ENCODE measurements at places on chromosomes 4 and X. TPM values are rescaled to one million over a fixed set of nuclear protein-coding genes. Genes with fewer than 3 reads are reported as not detected.

The TASL gene
- total RNA-seq: not detected

The PAGE1 gene
- 2.7 TPM for total RNA-seq

DNA sequence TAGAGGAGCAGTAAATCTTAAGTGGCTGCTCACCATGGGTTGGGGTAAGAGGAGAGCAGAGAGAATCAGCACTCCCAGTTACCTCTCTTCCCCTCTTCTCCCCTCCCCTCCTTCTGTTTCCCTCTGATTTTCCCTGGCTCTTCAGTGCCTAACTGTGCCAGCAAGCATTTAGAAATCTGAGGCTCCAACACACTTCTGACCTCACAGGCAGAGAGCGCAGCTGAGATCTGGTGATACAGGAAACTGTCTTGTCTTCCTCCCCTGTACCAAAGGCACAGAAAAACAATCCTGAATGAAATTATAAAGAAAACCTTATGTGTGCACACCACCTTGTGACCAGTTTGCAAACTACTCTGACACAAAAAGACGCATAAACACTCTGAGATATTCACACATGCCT, 82.4 kb upstream of the SMIM10 start:
- no peak for DNase-seq

DNA sequence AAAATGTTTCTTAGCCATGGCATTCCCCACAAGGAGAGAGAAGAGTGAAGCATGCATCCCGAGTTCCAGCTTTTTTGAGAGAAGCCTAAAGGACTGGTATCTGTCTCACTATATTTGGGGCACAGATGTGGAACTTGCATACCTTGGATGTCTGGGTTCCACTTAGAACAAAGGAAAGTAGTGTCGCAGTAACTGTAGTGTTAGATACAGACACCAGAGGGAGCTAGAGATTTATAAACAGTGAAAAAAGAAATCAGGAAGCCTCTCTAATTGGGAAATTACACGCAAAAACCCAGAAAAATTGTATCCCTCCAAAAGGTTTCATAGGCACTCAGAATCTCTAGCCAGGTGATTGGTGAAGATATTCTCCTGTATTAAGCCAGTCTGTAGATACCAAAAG, 34.4 kb downstream of the AGTR2 start:
- DNase-seq: peak; percentile 13

- DNase-seq: no peak
Measured at GRCh38 chr4:73945674-73946449, 36.0 kb downstream of the PF4 start.

DNA sequence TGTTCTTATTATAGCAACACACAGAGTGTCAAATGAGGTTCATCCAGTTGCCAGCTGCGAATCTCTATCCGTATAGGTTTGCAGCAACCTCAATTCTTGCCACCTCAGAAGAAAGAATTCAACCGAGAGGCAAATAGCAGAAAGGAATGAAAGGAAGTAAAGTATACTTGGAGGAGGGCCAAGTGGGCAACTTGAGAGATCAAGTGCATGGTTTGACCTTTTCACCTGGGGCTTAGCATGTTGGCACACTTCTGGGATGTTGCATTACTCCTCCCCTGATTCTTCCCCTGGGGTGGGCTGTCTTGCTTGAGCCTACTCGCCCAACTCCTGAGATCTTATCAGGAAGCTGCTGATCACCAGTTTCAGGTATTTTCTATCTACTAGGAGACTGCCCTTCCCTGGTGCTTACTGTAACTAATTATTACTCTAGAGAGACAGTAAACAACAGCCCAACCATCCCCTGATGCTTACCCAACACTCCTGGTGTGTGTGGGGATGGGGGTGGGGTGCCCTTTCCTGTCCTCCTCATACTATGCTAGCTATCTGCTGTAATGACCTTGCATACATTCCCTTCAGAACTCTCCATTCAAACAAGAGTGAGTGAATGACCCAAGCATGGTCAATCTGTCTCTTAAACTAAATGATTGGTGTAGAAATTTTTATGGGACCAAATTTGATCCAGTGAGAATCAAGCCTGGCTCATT, 7.3 kb upstream of the TMEM33 start:
- DNase-seq: no peak

GRCh38 chr4:15147714-15148113, 145.4 kb downstream of the CPEB2 start:
- no peak for DNase-seq

- peak; percentile 78 for DNase-seq
Measured at GRCh38 chrX:148417934-148418333, 82.5 kb upstream of the AFF2 start.

DNA sequence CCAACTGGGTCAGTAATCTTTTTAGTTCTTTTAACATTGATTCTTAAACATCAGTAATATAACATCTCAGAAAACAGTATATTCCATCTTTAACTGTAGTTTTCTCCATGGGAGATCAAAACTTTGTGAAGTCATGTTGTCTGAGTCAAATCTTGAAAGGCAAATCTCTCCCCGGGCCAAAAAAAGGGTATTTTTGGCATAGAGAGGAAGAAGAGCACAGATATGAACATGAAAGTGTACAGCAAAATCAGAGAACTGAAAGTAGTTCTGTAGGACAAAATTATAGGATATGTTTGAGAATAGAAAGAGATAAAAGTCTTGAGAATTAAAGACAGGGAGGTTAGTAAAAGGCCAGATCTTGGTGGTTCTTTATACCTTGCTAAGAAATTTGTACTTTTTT, 176.4 kb upstream of the GYPA start:
- no peak for DNase-seq

DNA sequence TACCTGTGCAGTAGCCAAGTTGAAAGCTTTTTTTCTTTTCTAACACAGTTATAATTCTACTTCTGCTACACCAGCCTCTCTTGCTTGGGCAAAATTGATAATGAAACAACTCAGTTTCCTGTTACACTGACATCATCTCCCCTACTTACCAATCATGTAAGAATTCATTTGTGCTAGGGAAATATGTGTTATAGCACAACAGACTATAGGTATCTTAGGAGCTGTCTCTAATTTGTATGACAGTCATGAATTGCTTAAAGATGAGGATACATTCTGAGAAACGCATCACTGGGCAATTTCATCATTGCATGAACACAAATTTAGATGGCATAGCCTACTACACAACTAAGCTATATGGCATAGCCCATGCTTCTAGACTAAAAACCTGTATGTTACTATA, 246.3 kb upstream of the ANKRD50 start:
- no peak for DNase-seq

GRCh38 chr4:41887821-41888686, 47.2 kb upstream of the TMEM33 start:
- peak; percentile 22 for DNase-seq

DNA sequence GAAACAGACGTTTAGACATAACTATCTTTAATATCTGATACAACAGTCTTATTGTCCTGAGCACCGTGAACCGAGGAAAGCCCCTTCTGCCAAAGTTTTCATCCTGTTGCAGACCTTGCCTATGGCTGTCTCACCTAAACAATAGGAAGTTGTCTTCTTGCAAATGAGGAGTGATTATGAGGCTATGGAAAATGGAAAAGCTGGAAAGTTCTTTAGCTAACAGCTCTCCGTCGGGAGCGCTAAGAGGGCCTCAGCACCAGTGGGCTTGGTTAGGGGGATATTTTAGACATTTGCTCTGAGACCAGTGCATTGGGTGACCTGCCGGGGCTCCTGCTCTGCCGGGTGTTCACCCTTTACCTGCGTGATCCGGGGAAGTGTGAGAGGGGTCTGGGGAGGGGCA, 28.4 kb downstream of the TMEM131L start:
- DNase-seq: no peak
